Fibroblast of the conjunctiva (primary cell): ENCODE measurements at places on chromosomes 5 and 9.

DNA sequence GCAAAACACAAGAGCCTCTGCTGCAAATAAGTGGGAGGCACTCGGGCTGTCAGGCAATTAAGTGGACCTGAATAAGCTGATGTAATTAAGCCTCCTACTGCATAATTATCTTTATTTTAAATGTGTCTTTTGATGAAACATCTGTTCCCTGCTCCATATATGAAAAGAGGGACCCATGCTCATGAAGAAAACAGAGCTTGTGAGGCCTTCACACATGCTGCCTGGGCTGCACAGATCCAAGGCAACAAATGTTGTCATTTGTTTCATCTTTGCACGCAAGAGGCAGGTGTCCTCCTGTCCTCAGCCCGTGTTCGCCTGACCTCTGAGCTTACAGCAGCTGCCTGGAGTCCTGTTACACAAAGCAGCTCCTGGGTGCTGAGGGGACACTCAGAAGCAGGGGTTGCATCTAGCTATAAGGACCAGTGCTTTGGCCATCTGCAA is 381.1 kb downstream of the ZNF608 start:
- DNase-seq: no peak

DNA sequence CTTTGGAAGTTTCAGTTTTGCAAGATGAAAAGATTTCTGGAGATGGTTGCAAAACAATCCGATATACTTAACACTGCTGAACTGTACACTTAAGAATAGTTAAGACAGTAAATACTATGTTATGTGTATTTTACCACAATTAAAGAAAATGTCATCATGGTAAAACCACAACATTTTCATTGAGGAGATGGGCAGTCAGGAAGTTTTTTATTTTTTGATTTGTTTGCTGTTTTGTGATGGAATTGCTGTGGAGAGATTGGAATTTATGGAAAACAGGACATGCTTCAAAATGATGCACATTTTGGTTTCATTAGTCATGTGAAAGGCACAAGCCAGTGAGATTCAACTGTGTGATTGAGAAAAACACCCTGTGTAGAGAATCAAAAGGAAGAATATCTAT is 90.5 kb upstream of the AGXT2 start:
- DNase-seq: no peak

DNA sequence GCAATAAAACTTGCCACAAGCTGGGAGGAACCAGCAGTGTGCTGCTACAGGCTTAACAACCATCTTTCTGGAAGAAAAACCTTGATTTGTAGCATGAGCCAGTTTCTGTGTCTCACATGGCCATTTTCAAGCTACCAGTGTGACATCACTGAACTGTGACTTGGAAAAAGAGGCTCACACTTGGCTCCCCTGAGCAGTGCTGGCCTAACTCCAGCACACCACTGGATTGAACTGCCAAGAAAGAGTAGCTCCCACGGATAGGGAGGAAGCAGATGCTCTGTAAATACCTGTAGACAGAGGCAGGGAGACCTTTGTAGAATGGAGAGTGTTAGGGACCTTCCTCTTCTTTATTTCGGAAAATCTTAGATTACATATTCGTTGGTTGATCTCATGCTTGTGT is 197.9 kb downstream of the SH3GL2 start:
- no peak for DNase-seq

DNA sequence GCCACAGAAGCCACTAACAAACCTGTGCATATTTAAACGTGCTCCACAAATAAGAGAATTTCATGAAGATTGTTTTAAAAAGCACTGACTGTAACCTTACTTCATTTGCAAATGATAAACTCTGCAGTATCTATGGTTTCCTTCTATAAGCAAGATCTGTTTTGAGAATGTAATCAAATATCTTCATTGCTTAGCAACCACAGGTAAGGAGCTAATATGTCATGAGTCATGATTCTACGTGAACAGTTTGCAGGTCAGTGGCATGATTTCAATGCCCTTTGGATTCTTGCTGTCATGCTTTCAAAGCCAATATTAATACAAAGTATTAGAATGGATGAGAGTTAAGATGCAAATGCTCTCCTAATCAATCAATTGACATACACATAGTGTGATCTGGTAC is 325.0 kb downstream of the EDIL3 start:
- no peak for DNase-seq

DNA sequence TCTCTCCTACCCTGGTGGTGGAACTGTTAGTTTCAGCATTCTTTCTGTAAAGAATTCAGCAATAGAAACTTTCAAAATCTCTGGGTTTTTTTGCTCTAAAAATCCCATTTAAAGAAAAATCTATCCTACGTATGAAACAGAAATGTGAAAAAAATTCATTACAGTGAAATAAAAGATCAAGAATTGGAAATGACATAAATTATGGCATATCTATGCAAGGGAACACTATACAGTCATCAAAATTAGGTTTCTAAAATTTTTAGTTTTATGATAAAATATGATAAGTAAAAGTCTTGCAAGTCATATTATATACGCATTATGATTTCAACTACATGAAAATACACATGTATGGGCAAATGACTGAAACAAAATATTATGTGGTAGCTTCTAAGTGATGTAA is 342.6 kb downstream of the CETN3 start:
- DNase-seq: no peak

DNA sequence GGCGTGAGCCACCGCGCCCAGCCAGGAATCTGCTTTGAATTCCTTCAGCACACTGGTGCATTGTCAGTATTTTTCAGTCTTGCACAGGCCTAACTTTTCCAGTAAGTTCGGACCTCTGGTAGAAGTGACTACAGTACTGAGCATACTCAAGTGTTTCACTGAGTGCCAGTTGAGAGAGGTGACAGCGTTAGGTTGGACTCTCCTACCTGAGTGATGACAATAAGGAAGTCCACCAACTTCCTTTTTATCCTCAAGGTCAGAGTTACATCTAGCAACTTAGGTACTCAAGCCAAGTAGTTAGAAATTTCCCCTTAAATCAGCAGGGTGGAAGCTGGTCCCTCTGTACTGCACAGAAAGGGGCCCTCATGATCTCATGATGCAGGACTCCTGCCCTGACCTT is 26.0 kb upstream of the FSD1L start:
- no peak for DNase-seq

DNA sequence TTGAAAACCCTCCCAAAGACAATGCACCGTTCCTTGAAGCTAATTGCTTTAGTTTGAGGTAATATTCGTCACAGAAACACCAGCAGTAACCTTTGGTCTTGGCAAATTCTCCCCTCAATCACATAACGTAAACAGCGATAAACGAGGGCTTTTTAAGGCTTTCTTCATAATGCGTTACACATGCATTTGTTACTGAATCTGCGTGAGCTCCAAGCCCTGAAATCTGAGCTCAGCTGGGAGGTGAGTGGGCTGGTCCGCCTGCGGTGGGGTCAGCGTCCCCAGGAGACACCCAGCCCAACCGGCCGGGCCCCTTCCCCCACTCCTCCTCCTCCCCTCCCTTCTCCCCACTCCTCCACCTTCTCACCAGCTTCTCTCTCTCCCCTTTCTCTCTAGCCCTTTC is 91.1 kb downstream of the BARX1 start:
- DNase-seq: no peak

DNA sequence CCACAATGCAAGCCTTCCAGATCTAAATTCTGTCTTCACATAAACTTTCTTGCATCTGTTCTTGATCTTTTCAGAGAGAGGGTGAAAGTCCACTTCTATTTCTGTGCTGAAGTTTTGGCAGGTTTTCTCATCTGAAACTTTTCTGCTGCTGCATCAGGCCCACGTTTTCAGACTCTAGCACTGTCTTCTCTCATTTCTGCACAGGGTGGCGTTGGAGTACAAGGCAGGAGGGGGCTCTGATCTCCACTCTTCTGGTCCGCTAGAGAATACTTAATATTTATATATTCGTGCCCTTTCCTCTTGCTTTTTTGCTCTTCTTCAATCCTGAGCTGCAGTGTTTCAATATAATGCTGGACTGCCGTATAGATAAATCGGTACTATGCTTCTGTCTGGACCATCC is 204.0 kb upstream of the PRDM9 start:
- no peak for DNase-seq

- no peak for DNase-seq
These were observed 31.9 kb downstream of the FAM219A start for GRCh38 chr9:34426347-34427074.

DNA sequence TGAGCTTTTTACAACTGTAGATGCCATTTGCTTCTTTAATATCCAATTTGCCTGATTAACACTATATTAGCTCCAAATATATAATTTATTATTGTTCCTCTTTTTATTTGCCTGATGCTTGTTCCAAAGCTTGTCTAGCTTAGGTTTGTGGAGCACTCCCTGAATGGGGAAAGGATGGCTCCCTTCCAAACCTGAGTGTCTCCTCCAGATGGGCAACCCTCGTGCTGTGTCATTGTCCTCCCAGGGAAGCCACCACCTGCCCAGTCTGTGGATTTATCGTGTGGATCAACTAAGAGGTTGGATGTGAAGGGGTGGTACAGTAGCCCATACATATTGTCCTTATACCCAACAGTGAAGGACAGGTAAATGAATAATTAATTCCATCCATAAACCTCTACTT is 404.9 kb downstream of the CDK5RAP2 start:
- DNase-seq: no peak

DNA sequence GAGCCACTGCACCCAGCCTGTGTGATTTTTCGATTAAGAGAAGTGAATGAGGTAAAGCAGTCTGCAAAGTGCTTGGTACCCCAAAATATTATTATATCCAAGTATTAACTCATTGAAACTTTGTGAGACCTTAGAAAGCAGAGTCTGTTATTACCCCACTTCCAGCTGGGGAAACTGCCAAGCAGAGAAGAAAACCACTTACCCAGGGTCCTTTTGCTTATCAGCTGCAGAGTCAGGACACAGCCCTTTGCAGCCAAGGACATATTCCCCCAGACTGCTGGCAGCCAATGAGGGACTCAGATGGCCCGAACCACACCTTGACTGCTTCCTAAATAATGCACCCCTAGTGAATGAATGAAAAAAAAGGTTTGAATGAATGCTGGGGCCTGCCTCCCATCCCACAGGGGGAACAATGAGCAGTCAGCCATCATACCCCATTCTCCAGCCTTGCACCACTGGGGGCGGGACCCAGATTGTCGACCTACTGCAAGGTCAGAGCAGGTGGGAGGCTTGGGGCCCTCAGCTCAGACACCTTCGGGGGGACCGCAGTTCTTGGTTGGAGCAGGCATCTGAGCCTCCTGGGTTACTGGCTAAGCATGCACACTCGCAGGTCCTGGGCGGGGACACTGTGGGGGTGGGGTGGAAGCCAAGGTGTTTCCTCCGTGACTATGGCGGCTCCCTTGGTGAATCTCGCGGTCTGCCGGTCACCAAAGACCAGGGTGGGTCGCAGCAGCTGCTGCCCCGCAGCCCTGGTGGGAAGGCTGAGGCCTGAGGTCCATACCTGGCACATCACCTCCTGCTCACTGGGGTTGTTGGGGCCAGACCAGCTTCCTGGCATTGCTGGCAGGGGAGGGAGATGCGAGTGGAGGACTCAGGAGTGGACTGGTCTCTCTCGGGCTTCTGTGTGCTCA is 29.7 kb downstream of the PRRT1B start:
- no peak for DNase-seq

- DNase-seq: no peak
These were observed 8.7 kb downstream of the PDLIM4 start for GRCh38 chr5:132266031-132266835.

- peak; percentile 67 for DNase-seq
These were observed at the start of gene ERBIN for GRCh38 chr5:65926276-65926783. Gene ERBIN (plus strand): TSS chr5:65926575. CDS start chr5:65992719, 66,144 bp downstream.

- DNase-seq: peak; percentile 73
These were observed 12.7 kb downstream of the ABLIM3 start for GRCh38 chr5:149153751-149154610.

GRCh38 chr5:150278046-150278730 is 11.4 kb downstream of the CAMK2A start:
- DNase-seq: no peak

DNA sequence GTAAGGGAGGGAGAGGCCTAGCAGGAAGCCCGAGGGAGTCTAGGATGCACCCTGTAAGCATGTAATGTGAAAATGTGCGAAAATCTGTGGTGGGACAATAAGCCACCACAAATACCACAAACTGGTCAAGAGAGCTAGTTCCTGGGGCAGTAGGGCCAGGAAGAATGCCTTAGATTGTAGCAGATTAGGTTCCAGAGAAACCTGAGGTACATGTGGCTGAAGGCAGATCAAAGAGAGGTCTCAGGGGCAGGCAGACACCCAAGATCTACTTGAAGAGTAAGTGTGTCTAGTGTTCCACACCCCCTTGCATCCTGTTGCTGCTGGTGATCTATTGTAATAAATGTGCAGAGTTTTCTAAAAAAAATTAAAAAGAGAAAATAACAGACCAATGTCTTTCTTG is 1677.3 kb upstream of the CDH6 start:
- no peak for DNase-seq

DNA sequence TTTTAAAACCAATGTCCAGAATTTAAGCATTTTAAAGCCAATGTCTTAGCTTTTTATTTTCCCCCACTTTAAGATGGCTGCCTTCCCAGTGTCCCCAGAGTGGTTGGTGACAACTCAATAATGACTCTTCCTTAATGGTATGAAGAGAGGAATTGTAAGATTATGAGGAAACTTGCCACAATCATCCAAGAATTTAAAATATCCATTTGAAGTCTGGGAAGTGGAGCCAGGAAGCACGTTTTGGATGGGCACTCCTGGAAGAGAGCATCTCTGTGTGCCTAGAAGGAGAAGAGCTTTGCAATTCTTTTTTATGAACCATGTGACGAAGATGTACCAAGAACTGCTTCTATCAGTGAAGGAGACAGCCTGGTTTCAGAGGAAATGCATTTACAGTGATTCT is 11.3 kb upstream of the IGFBPL1 start:
- DNase-seq: no peak

DNA sequence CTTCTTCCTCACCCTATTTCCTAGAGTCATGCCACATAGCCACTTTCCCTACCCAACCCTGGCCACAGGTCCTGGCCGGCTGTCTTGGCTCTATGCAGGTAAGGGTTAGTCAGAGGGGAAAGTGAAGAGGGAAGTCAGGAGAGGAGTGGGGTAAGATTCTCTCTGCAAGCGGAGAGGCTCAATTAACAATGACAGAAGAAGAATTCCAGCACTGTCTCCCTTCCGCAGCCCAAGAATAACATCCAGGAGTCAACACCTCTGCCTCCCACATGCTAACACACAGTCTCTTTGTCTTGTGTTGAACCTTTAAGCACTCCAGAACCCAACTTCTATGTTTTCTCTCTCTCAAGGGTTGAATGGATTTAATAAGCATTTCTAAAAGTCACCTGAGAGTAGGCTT is 235.1 kb upstream of the ANKRD55 start:
- DNase-seq: no peak

GRCh38 chr9:88477300-88477751 is 57.7 kb upstream of the NXNL2 start:
- DNase-seq: peak; percentile 24

GRCh38 chr9:14366076-14366475 is 52.1 kb upstream of the NFIB start:
- peak; percentile 96 for DNase-seq

GRCh38 chr5:174151599-174152181 is 106.2 kb downstream of the NSG2 start:
- no peak for DNase-seq
